Right renal cortex interstitium (tissue), 3 donors: ENCODE measurements at places on chromosomes 5 and 9.
A peak's percentile ranks its signal among the peaks of the same experiment; 100 is the strongest.

- peak; percentile 80 for DNase-seq
These were observed at the start of gene CLTB for GRCh38 chr5:176415952-176416924. Gene CLTB (minus strand): TSS chr5:176416539. CDS start chr5:176416363, 176 bp downstream.

DNA sequence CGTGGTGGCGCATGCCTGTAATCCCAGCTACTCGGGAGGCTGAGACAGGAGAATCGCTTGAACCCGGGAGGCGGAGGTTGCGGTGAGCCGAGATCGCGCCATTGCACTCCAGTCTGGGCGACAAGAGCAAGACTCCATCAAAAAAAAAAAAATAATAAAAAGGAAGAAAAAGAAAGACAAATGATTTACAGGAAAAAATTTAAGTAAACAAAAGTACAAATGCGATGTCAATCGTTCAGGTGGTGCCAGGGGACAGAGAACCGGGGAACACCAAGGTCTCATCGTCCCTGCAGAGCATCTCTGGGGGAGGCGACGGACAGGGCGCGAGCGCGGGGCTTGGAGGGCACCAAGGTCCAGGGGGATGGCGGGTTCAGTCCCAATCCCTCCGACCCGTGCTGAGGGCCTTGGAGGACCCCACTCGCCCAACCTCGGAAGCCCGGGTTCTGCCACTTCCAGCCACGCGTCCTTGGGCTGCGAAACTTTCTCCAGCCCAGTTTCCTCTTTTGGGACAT is 607 bp upstream of the HNRNPAB start:
- no peak for DNase-seq

DNA sequence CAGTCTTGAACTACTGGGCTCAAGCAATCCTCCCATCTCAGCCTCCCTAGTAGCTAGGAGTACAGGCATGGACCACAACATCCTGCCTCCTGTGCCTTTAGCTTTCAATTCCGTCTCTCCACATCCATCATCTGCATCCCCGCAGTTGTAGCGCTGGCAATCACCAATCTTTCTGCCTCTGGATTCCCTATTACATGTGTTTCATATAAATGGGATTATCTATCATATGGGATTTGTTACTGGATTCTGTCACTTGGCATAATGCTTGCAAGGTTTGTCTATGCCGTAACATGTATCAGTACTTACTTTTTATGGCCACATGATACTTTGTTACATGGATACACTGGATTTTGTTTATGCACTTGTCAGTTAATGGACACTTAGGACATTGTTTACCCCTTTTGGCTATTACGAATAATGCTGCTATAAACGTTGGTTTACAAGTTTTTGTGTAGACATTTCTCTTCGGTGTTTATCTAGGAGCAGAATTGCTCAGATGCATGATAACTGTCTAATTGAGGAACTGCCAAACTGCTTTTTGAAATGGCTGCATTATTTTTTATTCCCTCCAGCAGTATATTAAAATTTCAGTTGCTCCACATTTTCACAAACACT is 1223.9 kb downstream of the FOXD4L5 start:
- no peak for DNase-seq

DNA sequence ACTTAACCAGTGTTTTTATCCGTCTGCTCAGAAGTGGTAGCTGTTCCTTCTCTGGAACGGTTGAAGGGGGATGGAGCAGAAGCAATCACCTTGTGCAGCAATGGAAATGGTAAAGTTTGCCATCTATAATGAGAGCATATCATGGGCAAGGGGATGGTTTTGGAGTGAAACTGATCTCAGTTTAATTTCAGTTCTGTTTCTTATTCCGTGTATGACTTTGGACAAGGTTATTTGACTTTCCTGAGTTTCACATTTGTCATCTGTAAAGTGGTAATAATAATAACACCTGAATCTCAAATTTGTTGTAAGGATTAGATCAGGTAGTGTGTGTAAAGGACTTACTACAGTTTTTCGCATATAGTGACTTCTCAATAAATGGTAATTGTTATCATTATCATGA is 106.1 kb downstream of the PCSK1 start:
- DNase-seq: no peak

GRCh38 chr9:112761912-112762655 is 11.5 kb downstream of the SNX30 start:
- DNase-seq: no peak

- DNase-seq: no peak
These were observed 137.6 kb downstream of the CMYA5 start for GRCh38 chr5:79827159-79827629.

GRCh38 chr5:111676466-111676865 is 80.5 kb downstream of the NREP start:
- DNase-seq: no peak

DNA sequence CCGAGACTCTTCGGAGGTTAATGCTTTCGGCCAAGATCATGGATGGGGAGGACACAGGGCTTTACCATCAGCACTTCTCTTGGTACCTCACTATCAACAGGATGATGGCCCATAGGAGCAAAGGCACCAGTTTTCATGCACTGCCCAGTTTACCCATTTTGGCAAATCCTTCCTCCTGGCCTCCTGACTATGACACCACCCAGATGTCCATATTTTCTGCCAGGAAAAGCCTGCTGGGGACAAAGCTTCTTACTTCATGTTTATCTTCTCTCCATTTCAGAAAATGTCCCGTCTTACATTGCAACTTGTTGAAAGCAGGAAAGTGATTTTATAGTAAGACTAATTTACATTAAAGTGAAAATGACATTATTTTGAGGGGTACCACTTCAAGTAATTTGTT is 61.4 kb upstream of the GAS1 start:
- no peak for DNase-seq

- DNase-seq: no peak
These were observed 1059.1 kb upstream of the DMAC1 start for GRCh38 chr9:8858596-8859161.

DNA sequence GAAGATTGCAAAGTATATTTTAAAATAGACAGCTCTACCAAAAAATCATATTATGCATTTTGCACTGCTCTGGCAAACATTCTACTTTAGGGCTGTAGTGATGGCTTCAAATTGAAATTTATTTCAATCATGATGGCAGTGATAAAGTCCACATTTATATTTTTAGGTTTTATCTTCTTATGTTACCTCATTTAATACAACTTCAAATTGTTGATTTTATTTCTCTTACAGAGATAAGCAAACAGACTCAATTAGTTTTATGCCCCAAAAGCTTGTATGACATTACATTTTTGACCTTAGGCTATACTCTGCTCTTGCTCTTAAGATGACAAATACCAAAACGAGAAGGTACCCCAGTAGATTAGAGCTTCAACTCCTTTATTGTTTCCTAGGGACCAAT is 87.4 kb downstream of the CYLC2 start:
- no peak for DNase-seq

DNA sequence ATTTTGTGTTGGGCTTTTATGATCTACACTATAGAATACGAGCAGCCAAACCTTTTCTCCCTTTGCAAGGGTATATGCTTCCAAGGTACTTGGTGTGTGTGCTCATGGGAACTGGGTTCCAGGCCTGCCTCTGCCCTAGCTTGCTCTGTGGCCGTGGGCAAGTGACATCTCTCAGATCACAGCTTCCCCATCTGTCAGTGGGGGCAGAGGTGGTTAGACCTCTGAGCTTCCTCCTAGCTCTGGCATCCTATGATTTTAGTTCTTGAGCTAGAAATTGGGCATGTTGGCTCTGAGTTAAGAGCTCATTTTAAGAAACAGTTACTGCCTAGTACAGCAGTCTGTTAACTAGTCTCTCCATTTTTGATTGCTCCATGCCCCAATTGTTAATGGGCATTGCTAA is 12.5 kb upstream of the CCNJL start:
- DNase-seq: no peak

- no peak for DNase-seq
These were observed 1110.2 kb downstream of the TAF11L14 start for GRCh38 chr5:18744441-18744840.

DNA sequence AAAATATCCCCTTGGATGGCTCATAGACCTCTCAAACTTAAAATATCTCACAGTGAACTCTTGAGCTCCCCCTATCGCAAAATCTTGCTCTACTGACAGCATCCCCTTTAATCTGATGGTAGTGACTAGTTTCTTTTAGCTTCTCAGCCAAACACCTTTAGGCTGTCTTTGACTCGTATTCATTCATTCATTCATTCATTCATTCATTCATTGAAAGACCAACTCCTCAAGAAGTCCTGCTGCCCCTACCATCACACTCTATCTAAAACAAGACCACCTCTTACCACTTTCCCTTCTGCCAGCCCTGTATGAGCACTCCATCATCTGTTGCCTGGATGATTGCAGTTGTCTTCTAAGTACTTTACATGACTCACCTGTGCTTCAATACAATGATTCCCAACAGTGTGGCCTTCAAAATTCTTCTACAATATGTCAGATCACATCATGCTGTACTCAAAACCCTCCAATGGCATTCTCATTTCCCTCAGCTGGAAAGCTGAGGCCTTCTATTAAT is 46.8 kb downstream of the ITGA2 start:
- no peak for DNase-seq
